Activated CD4-positive, alpha-beta T cell treated with anti-CD3 and anti-CD28 coated beads, Interleukin-2, amount 10 ng/mL, durations not matched to agents 24 days and 14 days (primary cell): ENCODE measurements at places on chromosomes 7 and 10. TPM values are rescaled to one million over a fixed set of nuclear protein-coding genes. Genes with fewer than 3 reads are reported as not detected.

- no peaks in the 10 kb centered on the region for H3K27me3 ChIP-seq
- no peak overlapping the region for H3K4me3 ChIP-seq
- H3K27ac ChIP-seq, result no peak overlapping the region
Observed at GRCh38 chr10:102579328-102579727, 65.0 kb upstream of the TRIM8 start.

- no peaks in the 10 kb centered on the region for H3K27me3 ChIP-seq
- no peaks in the 10 kb centered on the region for H3K36me3 ChIP-seq
- no peak for DNase-seq
- H3K4me3 ChIP-seq, result no peak overlapping the region
Observed at GRCh38 chr7:85681241-85681640, 494.4 kb upstream of the SEMA3D start.

GRCh38 chr7:117176206-117176605 is 146.7 kb downstream of the WNT2 start:
- no peaks in the 10 kb centered on the region for H3K27me3 ChIP-seq
- no peak overlapping the region for H3K4me3 ChIP-seq
- H3K27ac ChIP-seq, result no peak overlapping the region
- no peak for DNase-seq
- no peaks in the 10 kb centered on the region for H3K36me3 ChIP-seq

- H3K4me1 ChIP-seq, result peaks cover 41% of the 10 kb centered on the region
- no peaks in the 10 kb centered on the region for H3K36me3 ChIP-seq
- peak overlapping the region; percentile 78 for H3K4me3 ChIP-seq
- peak overlapping the region; percentile 79 for H3K27ac ChIP-seq
- peaks cover 12% of the 10 kb centered on the region for H3K27me3 ChIP-seq
Observed at GRCh38 chr7:5557920-5558401, 134.3 kb upstream of the TNRC18 start.

DNA sequence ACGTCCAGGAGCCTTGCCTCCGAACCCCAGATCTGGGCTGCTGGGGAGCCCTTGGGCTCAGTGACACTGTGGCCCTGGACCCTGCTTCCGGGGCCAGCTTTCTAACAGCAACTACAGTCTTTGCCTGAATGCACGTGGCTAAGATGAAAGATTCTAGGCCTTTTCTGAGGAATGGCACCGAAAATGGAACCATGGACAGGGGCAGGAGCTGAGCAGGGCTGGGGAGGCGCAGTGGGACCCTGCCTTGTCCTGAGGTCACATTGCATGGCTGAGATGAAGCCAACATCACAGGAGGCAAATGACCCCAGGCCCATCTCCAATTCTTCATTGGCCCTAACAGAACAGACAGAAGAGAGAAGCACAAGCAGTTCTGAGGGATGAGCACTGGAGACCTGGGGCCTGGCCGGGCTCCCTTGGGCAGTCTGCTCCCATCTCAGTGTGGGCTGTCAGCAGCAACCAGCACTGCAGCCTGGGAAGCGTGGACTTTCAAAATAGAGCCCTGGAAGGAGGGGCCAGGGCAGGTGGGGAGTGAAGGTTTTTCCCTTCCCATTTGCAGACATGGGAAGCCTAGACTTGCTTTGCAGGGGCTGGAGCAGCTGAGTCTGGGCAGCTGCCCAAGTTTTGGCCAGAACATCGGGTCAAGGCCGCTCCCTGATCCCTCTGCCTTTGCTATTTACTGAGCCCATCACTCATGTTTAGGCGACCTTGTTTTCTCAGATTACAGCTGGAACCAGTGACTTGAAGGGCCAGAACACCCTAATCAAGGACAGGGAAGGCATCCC is 114.4 kb upstream of the TCERG1L start:
- H3K36me3 ChIP-seq, result no peaks in the 10 kb centered on the region
- H3K27me3 ChIP-seq, result no peaks in the 10 kb centered on the region
- DNase-seq, result no peak
- no peaks in the 10 kb centered on the region for H3K4me1 ChIP-seq
- H3K27ac ChIP-seq, result no peak overlapping the region

SPDYE1 gene
- total RNA-seq, result not detected in 2 replicates
